ENCODE measurements at places on chromosomes 12 and 14.

DNA sequence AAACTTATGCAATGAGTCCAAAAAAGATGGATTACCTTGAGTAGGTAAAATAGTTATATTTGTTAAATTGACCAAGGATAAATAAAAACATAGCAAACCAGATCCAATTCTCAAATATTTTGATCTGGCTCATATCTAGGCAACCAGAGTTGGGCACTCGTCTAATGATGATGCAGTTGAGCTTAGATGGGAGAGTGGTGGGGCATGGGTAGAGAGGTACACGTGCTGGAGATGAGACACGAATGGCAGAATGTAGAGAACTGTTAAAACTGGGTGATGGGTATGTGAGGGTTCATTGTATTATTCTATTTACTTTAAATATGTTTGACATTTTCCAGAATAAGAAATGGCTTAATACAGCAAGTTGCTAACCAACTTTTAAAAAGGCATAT, 7.6 kb upstream of the RNF34 start:
- no peak for DNase-seq

DNA sequence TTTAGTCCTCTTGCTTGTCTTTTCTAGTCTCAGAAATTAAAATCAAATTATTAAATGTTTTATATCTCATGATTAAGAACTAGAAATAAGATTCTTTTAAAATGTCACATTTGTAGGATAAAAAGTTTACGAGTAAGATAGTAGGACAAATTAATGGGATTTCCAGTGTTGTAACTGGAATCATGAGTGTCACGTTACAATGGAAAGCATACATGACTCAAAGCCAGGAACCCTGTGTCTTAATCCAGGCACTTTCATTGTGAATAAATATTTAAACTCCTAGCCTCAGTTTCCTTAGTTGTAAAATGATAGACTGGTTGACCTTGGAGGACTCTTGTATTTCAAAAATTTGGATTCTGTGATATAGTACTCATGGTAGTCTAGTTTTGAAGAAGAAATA, 84.9 kb downstream of the MIA2 start:
- no peak for DNase-seq

GRCh38 chr12:123389560-123390351, 5.8 kb downstream of the KMT5A start:
- DNase-seq = peak; percentile 24

GRCh38 chr12:53670308-53670707, 5.6 kb downstream of the ATP5MC2 start:
- no peak for DNase-seq

- DNase-seq = no peak
Observed at GRCh38 chr12:126535971-126536370, 1470.7 kb downstream of the AACS start.

DNA sequence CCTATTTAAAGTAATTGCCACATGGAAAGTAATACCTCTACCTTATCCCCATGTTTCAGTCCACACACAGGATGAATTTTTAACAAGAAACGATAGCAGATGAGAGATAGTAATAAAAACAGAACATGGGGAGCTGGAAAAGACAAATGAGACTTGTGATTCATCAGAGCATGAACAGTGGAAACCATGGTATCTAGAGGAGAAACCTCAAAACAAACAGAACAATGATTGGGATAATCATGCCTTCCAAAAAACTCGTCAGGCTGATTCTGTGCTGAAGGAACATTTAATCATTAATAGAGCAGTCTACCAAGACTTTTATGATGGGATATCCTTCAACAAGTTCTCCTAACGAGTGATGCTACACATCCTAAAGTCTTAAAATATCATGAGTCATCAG, 1390.7 kb downstream of the FSCB start:
- DNase-seq = no peak

GRCh38 chr12:109239691-109240090, 69.4 kb downstream of the FOXN4 start:
- DNase-seq = no peak

DNA sequence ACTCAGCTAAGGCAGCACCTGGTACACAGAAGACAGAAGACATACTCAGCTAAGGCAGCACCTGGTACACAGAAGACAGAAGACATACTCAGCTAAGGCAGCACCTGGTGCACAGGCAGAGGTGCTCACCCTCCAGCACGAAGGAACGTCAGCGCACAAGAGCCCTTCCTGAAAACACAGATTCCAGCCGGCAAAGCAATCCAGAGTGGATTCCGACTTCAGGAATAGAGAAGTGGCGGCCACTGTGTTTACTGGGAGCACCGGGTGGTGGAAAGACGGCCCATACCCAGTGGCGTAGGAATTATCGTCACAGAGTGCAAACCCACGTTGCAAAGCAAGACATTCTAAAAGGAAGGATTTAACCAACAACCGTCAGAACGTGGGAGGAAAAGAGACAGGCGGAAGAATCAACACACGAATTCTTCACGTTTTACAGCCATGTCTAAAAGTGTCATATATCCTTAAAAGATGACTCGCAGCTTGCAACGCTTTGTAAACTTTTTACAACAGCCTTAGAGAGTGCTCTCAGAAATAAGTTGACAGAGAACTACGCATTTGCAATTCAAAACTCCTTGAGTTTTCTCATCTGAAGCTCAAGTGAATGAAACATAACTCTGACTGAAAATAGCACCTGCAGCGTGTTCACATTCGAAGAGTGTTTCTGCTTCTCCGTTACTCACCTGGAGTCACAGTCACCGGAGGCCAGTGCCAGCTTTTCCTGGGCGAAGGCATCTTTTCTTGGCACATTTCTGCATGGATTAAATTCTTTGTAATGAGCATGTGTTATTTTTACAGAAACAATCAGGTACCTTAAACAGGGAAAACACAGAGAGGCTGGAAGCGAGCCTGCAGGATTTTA, 55.8 kb upstream of the GALNT9 start:
- DNase-seq = no peak

GRCh38 chr12:20260851-20261250, 107.5 kb upstream of the PDE3A start:
- DNase-seq = no peak

GRCh38 chr12:47276621-47277309, 197.0 kb upstream of the AMIGO2 start:
- peak; percentile 49 for DNase-seq

DNA sequence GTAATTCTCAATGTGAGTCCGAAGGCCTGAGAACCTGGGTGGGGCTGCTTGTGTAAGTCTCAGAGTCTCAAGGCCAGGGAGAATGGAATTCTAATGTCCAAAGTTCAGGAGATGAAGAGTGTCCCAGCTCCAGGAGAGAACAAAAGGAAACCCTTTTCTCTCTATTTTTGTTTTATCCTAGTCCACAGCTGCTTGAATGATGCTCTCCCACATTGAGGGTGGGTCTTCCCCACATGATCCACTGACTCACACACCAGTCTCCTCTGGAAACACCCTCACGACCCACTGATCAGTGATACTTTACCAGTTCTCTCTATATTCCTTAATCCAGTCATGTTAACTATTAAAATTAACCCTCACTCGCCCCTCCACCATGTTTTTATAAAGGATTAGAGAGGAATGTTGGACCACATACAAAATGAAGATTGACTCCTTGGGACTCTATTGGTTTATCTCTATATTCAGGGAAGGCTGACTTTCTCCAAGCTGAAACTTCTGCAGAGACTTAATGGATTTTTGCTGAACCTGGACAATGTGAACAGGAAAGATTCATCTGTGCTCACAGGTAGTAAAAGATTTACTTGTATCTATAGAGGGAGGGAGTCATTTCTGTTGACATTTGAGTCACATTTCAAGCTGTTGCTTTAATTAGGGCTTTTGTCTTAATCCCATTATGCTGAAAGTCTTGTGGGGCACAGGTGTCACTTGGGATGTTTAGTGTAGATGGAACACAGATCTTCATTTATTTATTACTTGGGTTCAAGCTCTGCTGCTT, 1061.0 kb upstream of the TMEM132C start:
- no peak for DNase-seq

DNA sequence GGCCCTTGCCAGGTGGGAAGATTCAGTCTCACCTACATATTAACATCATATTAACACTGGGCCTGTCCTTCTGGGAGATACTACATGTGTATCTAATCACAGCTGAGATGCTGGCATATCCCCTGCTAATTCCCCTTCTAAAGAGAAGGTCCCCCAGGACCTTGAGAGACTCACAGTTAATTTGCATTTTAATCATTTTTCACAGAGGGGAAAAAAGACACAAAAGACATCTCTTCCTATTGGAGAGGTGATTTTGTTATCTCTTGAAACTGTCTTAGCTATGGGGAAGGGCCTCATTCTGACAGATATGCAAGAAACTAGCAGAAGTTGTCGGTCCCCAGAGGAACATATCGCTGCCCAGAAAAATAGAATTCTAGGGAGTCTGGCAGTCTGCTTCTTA, 7.5 kb downstream of the C14orf132 start:
- no peak for DNase-seq

DNA sequence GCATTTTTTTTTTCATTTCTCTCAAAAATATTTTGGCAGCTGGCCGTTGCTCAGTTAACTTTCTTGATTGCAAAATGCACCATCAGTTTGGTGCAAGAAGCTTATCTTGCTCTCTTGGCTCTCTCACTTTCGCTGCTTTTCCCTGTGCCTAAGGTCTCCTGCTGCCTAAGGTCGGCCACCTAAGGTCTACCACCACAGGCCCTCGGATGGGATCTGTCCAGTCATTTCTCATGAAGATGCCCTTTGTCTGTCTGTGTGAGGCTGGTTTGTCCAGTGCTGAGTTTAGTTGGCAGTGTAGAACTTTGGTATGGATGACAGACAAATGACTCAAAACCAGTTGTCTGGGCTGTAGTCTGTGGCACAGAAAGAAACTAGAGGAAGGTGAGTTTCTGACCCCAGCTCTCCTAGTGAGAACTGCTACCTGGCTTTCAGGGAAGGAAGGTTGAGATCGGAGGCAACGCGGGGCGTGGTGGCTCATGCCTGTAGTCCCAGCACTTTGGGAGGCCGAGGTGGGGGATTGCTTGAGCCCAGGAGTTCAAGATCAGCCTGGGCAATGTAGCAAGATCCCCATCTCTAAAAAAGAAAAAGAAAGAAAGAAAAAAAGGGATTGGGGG, 2.6 kb downstream of the MLXIP start:
- peak; percentile 84 for DNase-seq

GRCh38 chr12:80769553-80770140, 52.9 kb downstream of the MYF5 start:
- no peak for DNase-seq

- no peak for DNase-seq
Observed at GRCh38 chr14:105193916-105194782, 13.0 kb upstream of the NUDT14 start.

- no peak for DNase-seq
Observed at GRCh38 chr14:36785511-36785910, 123.9 kb downstream of the PAX9 start.

GRCh38 chr12:86233126-86233525, 23.1 kb downstream of the MGAT4C start:
- no peak for DNase-seq

DNA sequence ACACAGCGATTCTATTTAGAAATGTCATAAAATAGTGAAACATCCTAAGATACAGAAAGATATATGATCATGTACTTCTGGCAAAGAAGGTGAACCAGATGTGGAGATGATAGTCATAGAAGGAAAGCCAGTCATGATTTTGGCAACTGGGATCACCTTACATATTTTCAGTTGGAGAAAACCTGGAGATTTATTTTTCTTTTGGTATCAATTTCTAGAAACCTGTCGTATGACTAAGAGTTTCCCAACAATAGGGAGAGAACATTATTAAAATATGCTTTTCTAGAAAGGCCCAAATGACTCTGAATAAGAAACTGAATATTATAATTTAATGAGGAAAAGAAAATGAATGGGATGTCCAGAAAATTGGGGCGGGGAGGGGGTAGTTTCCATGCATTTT, 396.4 kb downstream of the ZFP36L1 start:
- DNase-seq = no peak

DNA sequence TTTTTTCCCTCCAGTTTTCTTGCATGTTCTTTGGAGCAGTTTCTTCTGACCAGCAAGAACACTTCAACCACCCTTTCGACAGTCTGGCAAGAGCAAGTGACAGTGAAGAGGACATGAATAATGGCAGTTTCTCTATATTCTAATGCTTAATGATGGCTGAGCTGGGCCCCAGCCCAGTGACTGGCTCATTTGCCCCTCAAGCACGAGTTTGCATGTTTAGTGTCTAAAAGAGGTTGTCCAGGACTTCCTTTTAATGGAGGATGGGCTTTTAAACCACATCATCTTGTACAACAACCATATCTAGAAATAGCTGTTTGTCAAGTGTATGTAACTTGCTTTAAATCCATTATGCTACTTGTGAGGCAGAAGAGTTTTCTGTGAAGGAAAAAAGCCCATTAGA, 28.4 kb downstream of the RAD9B start:
- no peak for DNase-seq

DNA sequence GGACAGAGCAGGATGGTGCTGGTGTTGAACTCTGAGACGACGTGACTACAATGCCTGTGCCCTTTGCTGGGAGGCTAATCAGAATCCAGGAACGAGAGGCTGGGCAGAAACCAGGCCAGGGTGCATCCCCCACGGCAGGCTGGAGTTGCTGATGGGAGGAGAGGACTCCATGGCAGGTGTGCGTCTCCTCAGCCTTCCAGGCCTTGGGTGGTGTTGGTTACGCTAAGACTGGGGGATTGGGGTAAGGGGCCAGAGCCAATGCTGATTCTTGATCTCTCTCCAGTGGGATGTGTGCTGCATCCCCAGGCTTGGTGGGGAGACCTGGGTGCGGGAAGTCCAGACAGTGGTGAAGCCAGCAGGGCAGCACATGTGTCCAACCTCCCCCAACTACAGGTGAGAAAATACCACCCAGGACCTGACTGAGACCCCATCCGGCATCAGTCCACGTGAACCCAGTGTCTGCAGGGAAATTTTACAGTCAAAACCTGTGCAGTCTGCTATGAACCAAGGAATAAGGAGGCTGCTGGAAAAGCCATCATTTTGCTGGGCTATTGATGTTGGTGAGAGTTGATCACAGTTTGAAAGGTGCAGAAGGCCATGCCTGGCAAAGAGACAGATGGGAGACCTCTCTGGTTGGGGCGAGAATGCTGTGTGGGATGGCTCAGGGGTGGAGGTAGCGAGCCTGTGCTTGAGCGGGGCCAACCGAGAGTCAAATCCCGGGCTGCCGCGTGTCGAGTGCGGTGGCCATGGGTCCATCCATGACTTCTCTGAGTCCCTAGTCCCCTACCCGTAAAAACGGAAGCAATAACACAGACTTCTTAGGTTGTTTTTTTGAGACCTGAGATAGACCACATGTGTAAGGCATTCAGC, 89.8 kb downstream of the NTF3 start:
- no peak for DNase-seq

GRCh38 chr12:44077294-44077693, 241.4 kb downstream of the TMEM117 start:
- DNase-seq = no peak

Data from hematopoietic multipotent progenitor cell treated with erythropoietin and hydrocortisone succinate and interleukin-3 and kit ligand, for 17 days (in vitro differentiated cells).